GM19239 (cell line): ENCODE measurements at places on chromosomes 3 and 15.

- DNase-seq: no peak
These were observed 79.5 kb downstream of the KBTBD8 start for GRCh38 chr3:67077656-67078055.

DNA sequence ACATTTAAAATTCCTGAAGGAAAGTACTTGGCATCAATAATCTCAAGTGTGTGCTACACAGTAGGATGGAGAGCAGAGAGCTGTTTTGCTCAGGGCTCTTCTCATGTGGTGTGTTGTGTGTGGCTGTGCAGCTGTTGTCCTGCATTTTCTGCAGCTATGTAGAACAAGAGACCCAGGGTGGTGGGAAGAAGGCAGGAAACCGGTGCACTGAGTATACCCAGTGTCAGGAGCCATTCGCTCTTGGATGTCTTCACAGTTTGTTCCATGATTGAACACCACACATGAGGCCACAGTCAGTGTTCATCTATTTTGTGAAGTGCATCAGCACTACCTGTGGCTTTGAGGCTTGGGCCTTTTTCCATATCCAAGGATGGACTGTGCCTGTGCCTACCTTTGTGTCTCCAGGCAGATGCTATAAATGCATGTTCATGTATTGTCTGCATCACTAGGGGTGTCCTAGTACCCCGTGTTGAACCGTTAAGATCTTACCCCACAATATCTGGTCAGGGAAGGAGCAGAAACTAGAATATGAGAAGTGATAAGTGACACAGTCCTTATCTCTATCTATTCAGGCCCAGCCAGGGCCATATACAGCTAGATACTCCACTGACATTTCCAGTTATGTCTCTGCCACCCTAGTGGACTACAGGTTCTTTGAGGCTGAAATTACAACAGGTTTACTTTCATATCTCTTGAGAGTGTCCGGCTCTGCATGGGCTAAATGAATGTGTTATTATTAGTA, 194.3 kb downstream of the NR2F2 start:
- DNase-seq: no peak

- no peak for DNase-seq
These were observed 1.4 kb upstream of the PDHB start for GRCh38 chr3:58434990-58435389.

- no peak for DNase-seq
These were observed 121.8 kb upstream of the NPHP3 start for GRCh38 chr3:132843851-132844553.

- no peak for DNase-seq
These were observed 53.2 kb upstream of the FNDC3B start for GRCh38 chr3:171986176-171986575.

GRCh38 chr3:56921573-56922453, 120.1 kb upstream of the ARHGEF3 start:
- DNase-seq: no peak

GRCh38 chr15:68442041-68442440, 10.1 kb upstream of the ITGA11 start:
- DNase-seq: no peak

DNA sequence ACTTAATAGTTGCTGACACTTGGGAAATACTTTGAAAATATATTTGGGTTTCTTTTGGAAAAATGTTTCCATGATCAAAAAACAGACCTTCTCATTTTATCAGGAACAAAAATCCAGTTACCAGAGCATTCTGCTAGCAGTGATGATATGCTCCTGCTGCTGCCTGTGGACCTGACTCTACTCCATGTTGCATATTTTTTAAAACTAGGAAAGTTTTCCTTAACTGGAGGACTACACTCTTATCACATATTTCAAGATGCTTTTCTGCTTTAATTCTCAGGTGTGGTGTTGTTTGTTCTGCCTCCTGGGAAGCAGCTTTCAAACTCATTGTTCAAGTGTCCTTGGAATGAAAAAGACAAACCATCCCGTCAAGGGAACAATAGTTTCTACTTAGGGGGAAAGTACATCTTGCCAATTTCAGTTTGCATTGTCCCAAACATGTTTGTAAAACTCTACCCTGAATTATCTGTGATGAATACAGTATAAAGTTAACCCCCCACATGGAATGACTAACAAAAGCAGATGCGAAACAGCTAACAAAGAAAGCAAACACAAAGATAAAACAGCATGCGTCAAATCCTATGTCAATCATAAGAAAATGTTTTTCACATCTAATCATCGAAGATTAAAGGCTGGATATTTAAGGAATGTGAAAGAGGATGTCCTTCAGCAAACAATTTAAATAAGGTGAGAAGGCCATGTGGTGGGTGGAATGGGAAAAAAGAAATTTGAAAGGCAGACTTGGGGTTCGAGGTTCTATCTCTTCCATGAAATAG, 40.1 kb upstream of the PSMD6 start:
- no peak for DNase-seq

GRCh38 chr3:15638891-15639262, 37.3 kb downstream of the BTD start:
- DNase-seq: no peak

GRCh38 chr3:14001136-14001535, 121.3 kb upstream of the WNT7A start:
- no peak for DNase-seq

DNA sequence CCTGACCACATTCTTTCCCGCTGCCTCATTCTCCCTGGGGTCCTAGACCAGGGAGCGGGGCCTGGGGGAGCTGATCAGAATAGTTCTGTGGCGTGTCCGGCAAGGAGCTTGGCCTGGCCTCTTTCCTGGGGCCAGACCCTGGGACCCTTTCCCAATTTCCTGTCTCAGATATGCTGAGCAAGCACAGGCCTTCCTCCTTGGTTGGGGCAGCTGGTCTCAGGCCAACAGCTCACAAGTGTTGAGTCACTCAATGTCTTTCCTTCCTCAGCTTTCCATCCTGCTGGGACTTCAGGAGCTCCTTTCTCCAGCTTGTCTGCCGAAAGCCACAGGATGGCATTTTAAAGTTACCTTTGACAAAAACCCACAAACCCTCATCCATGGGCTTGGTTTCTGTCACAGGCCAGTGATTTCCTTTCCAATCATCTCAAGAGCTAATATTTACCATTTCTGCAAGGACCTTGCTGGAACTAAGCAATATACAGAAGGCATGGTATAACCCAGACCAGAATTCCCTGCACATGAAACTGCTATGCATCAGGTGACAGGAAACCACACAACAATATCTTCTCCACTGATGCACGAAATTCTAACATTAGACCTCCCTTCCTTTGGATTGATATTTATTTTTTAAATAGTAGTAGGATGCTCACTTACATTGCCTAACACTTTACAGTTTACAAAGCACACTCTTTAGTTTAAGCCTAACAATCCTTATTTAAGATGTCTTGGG, 19.5 kb upstream of the TIMP4 start:
- no peak for DNase-seq

DNA sequence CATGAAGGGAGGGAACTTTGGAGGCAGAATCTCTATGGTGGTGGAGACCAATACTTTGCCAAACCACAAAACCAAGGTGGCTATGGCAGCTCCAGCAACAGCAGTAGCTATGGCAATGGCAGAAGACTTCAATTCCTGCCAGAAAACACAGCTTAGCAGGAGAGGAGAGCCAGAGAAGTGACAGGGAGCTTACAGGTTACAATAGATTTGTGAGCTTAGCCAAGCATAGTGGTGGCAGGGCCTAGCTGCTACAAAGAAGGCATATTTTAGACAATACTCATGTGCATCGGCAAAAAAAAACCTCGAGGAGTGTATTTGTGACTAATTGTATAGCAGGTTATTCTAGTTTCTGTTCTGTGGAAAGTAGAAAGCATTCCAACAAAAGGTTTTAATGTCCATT, 6.4 kb upstream of the CSTA start:
- no peak for DNase-seq

DNA sequence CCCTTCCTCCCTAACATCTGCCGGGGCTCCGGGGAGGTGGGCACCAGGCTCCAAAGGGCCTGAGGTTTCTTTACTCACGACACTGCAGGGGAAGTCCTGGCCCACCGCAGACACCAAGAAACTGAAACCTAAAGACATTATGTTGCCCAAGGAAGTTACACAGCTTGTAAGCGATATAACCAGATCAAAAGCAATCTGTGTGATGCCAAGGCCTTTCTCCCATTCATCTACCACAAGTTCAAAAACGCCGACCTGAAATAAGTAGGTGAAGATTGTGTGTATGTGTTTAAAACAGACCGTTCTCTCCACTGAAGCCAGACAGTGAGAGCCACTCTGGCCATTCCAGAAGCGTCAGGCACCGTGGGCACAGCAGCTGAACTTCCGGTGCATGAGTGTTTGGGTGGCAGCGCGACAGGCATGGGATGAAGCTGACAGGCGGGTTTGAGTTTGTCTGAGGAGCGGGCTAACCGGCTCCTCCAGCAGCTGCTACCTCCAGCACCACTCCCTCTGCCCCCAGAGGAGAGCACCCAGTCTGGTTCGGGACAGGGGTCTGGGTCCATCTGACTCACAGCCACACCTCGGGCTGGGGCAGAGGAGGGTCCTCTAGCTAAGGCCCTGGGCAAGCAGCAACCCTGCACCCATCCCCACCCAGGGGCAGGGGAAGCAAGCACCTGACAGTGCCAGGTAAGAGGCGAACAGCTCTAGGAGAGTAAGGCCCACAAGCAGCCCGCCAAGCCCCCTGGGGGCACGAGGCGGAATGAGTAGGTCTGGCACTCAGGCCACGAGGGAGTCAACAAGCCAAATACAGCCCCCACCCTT, 1.3 kb downstream of the TNK2 start:
- peak; percentile 59 for DNase-seq

GRCh38 chr3:180058238-180058637, 21.5 kb upstream of the PEX5L start:
- DNase-seq: no peak

DNA sequence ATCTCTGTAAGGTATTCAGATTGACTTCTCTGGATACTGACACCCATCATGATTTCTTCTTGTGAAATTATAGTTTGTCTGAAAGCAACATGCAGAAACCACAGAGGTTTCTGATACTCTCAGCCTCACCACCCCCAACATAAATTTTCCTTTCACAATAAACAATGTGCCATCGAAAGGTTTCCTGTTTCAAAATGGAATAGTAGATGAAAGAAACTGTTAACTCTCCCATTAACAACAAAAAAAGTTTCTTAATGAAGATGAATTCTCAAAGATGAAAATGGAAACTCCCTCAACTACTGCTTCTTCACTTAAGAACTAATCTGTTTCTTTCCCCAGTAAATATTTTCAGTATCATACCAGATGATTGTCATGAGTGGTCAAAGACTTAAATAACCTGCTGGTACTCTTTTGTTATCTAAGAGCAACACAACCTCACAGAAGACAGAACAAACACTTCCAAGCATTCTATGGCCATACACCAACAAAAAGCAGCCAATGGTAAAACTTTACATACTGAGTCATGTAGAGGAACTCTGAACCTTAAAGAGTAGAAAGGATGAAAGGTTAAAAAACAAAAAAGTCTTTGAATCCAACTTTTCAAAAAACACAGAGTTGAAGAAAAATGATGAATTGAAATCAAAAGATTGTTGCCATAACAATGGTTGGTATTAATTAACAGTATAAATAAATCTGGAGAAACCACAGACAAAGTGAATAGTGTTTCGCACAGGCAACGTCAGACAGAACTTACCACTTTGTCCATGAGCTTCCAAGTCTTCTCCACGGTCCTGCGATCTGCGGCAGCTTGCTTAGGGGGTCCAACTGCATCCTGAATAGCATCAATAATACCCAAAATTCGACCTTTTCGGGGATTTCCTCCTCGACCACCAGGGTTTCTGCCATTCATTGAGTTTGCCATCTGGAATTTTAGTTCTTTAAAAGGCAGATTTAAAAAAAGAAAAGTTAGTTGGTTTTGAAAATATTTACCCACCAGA, 1.9 kb downstream of the CBLB start:
- peak; percentile 25 for DNase-seq

DNA sequence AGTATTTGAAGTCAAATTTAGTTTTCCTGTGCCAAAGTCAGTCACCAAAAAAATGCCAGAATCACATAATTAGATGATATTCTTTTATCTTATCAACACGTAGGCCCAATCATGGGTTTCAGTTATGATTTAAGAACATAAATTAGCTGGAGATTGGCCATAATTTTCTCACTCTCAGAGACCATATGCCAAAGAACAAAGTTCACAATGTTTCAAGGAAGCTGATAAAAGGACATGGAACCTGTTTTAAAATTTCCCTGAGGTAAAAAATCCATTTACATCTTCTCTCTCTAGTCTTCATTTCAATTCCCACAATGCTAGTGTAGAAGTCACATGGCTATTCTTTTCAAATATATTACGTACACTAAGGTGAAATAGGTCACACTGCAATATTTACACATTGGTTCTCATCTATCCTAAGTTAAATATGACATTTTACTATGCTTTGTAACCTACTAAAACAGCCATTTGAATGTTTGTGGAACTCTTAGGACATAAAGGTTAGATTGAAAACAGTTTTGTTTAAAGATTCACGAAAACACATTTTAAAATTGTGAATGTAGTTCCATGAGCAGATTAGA, 42.7 kb upstream of the DCUN1D1 start:
- no peak for DNase-seq

- DNase-seq: no peak
These were observed 25.6 kb upstream of the MUSTN1 start for GRCh38 chr3:52860424-52860768.

DNA sequence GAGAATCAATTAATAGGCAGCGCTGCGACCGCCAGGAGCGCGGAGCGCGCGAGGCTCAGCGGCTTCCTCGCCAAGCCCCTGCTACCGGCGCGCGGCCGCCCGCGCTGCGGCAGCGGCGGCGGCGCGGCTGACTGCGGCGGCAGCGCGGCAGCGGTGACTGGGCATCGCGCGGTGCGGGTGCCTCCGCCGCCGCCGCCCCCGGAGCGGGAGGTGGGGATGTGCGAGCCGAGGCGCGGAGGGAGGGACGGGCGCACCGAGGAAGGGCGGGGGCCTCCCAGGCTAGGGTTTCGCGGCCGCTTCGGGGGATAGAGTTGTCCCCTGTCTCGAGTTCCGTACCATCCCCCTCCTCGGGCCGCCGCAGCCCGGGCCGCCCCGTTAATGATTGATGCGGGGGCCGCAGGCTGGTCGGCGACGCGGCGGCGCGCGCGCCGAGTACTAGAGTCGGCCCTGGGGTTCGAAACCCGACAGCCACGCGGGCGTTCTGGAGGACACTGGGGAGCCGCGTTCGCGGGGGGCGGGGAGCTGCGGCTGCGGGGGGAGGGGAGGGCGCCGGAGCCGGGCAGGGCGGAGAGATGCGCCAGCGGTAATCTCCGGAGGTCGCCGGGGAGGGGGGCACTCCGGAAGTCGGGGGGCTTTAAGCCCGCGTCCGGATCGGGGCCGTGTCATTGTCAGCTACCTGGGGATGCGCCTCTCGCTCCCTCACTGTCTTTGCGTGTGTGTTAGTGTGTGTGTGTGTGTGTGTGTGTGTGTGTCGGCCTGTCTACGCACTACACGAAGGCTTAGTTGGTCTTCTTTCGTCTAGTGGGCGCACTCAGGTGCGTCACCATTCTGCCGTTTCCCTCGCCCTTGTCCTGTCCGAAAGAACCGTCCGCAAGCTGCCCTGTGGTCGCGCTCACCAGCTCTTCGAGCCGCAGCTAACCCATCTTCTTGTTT, at the start of gene PAQR9:
PAQR9 (minus strand) TSS at position 159 of the 933 bp plus-strand sequence. CDS start 338 bp downstream, outside the sequence.
- DNase-seq: peak; percentile 52
